HuH-7 (cell line): ENCODE measurements at places on chromosomes 7 and 10.

DNA sequence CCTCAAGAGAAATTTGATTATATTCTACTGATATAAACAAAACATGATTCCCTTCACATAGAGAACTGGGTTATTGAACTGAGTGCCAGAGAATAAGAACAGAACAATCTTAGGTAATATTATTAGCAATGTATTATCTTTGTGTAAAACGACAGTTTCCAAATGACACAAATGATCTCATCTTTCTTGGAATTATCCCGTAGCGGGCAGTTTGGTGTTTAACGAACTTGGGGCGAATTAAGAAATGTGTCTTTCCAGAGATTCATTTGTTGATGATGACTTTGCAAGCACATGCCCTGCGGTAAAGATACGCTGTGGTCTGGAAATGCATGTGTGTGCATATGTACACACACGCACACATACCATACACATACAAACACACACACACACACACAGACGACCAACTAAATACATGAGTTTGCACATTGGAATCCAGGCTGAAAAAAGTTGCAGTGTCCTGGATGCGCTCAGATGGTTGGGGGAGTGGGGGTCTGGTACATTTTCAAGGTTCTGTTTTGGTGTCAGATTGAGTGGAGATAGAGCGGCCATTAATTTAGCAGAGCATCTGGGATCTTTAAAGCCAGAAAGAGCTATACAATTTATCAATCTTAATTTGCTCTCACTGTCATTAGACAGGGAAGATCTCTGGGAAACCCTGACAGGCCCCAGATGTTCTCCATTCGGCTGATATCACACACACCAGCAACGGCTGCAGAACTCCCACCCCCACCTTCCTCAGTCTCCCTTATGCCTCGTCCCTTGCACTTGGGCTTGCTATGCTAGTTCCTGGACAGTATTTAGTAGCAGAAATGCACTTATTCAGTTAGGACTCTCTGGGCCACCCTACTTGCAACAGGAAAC lies 112.4 kb upstream of the FAM171A1 start:
- no peak for DNase-seq

- DNase-seq: no peak
Measured at GRCh38 chr7:86776136-86776535, 132.4 kb downstream of the GRM3 start.

DNA sequence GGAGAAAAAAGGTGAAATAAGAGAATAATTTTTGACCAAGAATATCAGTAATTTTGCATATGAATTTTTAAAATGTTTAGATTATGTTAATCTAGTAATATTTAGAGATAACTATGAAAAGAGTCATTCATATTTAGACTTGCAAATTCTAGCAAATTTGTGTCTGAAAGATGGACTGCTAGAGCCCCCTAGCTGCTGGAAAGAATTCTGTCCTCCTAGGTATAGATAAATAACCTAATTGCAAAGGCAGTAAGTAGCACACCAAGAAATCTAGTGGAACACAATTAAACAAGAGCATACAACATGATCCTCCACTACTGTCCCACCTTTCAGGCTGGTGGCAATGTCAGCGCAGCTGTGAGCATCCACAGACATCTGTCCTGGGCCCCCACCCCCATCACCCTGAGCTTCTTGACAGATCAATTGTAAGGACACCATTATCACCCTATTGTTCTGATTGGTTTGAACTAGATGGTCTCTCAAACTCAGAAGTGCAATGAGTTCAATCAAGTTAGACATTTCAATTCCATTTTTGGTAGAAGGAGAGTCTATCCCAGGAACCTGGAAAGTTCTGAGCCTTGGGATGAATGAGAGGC lies 15.0 kb upstream of the GFRA1 start:
- no peak for DNase-seq

- no peak for DNase-seq
Measured at GRCh38 chr10:3782451-3783315, 2.3 kb downstream of the KLF6 start.

DNA sequence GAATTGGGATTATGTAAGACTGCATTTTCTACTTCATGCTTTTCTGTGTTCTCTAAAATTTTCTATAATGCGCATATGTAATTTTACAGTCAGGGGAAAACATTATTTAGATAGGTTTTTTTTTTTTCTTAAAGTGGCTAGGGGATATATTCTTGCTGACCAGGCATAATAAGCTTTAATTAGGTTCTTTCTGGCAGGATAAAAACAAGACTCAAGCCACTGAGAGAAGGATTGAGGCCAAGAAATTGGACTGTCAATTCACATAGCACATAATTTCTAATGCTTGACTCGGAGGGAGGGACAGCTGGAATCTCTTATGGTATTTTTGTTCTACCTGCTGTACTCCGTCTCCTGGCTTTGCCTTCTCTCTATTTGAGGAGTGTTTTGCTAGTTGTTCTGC lies 119.8 kb upstream of the NPVF start:
- no peak for DNase-seq

GRCh38 chr7:96521068-96521894 lies 188.4 kb downstream of the SEM1 start:
- DNase-seq: no peak

DNA sequence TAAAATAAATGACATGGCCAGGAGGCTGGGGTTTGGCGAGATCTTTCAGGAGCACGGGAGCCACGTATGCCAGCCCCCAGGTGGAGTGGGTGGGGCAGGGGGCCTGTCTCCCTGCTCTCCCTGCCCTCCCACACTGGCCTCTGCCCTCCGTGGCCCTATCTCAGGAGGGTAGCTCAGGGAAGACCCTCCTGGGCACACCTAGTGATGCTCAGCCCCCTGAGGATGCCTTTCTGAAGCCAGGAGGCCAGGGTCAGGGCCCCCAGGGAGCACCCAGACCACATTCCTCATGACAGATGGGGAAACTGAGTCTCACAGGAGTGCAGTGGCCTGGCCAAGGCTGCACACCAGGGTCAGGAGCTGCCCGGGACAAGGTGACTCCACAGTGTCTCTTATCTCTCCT lies 223.4 kb downstream of the ELFN1 start:
- DNase-seq: no peak

- no peak for DNase-seq
Measured at GRCh38 chr7:90503367-90503766, 33.9 kb downstream of the PTTG1IP2 start.

DNA sequence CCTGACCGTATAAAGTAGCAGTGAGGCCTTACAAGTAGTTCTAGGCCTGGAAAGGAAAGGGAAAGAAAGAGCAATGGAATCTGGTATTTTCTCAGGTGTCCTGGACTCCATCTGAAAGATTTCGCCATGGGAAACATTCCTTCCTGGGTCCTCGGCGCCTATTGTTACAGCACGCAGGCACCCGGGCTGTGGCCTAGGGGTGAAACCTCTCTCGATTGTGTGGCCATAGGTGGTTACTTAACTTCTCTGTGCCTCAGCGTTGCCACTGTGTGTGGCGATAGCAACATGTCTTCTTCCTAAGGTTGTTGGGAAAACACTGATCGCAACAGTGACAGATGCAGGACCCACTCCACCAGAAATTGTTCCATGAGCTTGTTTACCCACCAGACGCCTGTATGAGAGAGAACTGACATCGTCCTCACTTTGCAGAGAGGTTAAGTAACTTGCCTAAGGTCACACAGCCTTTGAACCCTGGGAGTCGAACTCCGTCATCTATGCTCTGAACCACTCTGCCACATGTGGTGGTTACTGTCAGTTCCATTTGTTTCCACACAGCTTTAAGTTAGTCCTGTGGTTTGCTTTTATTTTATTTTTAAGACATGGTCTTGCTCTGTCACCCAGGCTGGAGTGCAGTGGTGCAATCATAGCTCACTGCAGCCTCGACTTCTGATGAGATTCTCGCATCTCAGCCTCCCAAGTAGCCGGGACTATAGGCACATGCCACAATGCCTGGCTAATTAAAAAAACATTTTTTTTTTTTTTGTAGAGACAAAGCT lies 73.4 kb downstream of the LHPP start:
- DNase-seq: no peak

DNA sequence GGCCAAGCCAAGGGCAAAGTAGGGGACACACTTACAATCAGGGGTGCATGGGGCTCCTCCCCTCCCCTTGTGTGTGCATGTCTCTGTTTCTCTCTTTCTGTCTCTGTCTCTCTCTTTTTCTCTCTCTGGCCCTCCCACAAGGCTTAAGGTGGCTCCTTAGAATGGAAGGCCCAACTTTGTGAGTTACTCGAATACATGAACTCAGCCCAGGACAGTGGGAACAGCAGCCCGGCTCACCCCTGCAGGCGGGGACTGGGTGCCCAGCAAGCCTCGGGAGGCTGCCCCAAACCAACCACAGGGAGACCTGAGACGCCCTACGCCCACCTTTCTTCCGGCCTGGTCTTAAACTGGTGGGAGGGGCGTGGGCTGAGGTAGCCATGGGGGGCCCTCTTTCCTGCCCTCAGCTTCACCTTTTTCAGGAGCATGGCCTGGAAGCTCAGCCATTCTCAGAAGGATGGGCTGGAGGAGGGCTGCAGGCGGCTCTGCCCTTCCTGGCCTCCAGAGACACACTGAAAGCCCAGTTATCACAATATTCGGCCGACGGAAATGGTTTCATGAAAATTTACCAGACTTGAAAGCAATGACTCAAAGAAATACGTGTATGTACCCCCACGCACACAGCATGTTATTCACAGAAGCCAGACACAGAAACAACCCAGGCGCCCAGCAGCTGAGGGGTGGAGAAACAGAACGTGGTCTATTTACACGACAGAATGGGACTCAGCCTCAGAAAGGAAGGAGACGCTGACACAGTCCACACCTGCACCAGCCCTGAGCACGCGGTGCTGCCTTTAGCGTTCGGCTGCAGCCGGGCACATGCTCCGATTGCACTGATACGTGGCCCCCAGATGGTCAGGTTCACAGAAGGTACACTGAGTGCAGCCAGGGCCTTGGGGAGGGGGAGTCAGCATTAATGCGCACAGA lies 229.5 kb downstream of the PTPRN2 start:
- DNase-seq: no peak

GRCh38 chr7:136325578-136325977 lies 348.4 kb upstream of the MTPN start:
- DNase-seq: no peak

DNA sequence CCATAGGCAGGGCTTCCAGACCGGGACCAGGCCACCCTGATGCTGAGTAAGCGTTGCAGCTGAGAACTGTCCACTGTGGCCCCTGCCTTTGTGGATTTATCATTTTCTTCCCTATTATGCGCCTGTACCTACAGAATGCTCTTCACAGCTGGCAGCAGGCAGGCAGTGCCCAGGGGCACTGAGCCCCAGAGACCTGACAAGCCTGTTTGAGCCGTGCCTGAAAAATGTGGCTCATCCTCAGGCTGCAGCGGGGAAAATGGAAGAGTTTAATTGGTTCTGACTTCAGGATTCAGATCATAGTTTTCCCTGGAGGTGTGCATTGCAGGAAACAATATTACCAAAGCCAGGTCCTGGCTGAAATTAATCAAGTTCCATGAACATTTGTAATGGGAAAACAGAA lies 200.2 kb downstream of the ZNF438 start:
- no peak for DNase-seq

DNA sequence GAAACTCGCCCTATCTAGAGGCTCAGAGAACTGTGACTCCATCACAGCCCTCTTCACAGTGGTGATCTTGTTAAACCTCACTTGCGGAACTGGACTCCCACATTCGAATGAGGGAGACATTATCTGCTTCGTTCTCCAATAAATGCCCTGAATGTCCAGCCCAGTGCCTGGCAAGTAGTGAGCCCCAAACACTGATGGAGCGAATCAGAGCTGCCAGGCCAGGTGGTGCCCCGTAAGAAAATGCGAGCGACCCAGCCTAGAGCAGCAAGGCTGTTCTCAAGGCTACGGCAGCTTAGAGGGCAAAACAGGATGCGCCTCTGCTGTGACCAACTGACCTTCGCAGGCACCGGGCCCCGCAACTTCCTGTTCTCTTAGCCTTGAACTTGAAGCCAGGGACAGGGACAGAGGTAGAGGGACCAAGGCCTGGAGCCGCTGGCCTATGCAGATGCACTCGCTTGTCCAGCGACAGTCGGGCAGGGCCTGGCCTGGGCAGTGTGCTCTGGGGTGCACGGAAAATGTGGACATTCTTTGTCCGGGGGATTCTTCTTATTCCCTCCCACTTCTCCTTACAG lies 217.6 kb downstream of the TCERG1L start:
- no peak for DNase-seq

DNA sequence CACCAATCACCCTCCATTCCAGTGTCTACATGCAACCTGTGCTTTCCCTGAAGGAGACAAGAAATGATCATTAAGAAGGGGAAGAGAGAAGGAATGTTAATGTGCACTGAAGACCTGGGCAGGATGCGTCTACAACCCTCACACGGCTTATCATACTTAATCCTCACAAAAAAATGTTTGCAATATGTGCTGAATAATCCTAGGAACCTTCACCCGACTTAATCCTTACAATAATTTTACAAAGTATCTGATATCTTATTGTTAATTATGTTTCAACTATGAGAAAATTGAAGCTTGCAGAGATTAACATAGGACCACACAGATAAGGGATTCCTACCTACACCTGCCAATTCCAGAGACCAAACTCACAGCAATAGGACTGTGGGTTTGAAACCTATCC lies 145.1 kb upstream of the NOBOX start:
- DNase-seq: no peak

DNA sequence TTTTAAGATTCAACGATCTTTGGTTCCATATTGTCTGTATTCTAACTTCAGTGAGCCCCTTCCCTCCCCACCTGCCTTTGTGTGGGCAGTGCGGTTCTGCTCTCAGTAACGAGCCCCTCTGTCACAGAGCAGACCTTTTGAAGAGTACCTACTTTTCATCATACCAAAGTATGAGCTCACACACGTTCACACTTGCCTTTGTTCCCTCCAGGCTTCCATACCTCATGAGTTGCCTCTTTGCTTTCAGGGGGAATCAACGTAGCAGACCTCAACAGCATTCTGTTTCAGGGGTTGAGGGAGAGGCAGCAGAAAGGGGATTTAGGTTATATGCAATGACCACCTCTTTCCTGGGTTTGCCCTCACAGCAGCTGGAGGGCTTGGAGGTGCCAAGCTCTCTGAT lies 211.4 kb upstream of the MDFIC start:
- no peak for DNase-seq

DNA sequence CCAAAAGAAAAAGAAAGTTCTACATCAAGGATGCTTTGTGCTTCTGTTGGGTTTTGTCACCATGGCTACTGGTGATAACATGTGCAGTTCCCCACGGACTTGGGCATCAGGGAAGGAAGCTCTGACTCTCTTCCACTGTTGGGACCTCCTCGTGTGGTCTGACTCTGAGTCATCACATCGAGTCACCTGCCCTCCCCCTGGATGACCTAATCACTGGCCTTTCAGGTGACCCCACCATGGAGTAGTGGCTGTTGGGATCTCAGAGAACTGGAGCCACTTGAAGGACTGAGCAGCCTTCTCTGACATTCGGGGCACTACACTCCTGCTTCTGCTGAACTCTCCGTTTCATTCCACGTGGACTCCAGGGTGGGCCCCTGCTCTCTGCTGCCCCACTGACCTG lies 60.8 kb upstream of the DOCK1 start:
- DNase-seq: no peak

- DNase-seq: no peak
Measured at GRCh38 chr7:92723943-92724342, 112.4 kb downstream of the CDK6 start.
